ENCODE measurements at places on chromosomes 1 and 21.

DNA sequence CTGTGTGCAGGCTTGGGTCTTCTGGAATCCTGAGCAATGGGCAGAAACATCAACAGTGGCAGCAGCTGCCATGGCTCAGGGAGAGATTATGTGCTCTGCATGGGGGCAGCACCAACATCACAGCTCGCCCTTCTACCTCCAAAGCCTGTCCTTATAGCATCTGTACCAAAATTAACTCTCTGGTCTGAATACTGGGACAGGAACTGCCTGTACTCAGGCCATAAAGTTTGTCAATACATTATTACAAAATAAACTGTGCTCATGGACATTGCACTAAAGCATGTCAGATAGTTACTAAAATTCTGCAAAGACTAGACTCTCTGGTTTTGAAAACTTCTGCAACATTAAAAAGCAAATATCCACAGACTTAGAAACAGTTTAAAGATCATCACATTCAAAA, 91.6 kb downstream of the ZC3H11B start:
- DNase-seq = no peak

DNA sequence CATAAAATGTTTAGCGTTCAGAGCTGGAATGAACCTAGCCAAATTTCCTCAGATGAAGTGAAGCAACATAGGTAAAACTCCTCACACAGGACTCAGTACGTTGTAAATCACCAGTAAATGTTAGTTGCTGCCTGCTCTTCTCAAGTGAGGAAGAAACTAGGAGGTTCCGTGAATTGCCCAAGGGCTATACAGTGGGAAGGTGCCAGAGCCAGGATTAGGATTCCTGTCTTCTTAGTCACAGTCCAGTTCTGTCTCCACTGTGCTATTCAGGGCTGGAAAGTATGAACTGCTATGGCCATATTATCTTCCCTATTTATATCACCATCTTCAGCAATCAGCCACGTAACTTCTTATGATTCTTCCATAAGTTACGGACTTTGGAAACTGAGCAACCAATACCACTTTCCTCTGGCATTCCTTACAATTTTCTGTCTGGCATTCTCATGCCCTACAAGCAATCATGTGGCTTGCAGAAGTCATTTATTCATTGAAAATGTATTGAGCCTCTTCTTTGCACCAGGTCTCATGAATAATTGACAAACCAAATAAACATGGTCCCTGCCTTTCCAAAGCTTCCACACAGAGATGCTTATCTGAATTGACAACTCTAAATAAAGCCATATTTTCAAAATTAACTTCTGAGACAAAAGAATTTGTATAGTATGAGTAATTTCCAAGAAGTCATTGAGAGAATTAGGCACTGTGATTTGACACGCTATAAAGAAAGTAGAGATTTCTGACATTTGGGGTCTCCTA, 271.6 kb upstream of the SGIP1 start:
- DNase-seq = no peak

- no peak for DNase-seq
Observed at GRCh38 chr1:168518201-168518689, 25.6 kb downstream of the XCL2 start.

GRCh38 chr1:23288671-23289070, 55.4 kb downstream of the HNRNPR start:
- DNase-seq = no peak

DNA sequence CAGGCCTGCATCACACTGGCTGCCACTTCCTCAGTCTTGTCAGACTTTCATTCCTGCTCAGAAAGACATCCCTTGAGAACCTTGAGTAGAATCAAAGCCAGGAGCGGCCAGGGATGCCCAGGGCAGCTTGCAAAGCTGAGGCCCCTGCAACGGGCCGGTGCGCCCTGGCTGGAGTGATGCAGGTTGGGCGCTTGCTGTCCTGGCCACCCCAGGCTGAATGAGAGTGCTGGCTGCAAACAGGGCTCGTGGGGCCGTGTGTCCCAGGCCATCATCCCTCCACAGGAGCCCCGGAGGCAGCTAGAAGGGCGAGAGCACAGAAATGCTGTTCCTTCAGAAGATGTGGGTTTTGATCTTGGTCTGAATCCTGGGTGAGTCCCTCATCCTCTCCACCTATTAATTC, 67.2 kb upstream of the FAM20B start:
- DNase-seq = no peak

DNA sequence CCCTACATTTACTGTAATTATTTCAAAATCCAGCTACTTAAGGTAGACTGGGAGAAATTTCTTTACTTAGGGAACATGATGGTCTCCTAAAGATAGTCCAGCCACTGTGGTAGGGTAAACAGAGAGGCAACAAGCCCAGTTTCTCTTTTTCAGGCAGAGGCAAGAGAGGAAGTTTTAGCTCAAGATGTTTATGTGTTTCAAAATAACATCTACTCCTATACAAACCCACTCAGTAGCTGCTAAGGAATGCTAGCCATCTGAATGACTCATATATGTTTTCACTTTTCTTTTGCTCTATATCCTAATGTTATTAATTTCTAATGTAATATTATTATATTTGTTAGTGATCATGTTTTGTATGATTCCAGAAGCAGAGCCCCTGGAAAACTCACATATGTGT, 856.6 kb downstream of the PLA2G4A start:
- no peak for DNase-seq

DNA sequence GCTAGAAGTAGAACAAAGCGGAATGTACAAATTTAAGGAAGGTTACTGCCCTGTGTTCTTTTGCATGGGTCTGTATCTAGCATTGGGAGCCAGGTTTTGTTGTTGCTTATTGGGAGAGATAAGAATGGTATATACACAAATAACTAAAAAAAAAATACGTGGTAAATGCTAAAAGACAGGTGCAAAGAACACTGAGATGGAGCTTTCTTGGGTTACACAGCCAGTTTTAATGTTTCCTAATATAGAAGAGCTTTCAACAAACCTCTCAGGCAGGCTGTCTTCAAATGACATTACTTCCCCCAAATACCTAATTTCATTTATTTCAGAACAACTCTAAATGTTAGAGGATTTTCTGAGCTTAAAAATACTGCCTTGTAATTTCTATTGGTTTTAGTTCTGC, 1.4 kb upstream of the MDM4 start:
- DNase-seq = no peak

DNA sequence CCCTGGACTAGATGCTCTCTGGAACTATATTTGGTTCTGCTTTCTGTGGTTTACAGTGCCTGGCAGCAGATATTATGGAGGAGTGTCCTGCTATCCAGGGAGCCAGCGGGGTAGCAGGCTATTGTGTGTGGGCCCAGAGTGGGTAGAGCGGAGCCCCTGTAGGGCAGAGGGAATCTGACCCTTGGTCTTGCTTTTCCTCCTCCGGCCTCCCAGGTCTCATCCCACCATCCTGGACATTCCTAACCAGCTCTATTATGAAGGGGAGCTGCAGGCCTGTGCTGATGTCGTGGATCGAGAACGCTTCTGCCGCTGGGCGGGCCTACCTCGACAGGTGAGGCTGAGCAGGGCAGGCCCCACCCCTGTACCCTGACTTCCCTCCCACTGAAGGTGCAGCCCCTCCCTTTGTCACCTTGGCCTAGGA, 9.1 kb downstream of the RHOC start:
- no peak for DNase-seq

- DNase-seq = no peak
Observed at GRCh38 chr21:46518983-46519583, 60.4 kb downstream of the DIP2A start.

- no peak for DNase-seq
Observed at GRCh38 chr1:201356236-201356635, 21.2 kb downstream of the TNNT2 start.

GRCh38 chr1:25643929-25644328, 27.3 kb downstream of the MAN1C1 start:
- DNase-seq = no peak

GRCh38 chr1:11316701-11317100, 43.7 kb downstream of the UBIAD1 start:
- DNase-seq = no peak

DNA sequence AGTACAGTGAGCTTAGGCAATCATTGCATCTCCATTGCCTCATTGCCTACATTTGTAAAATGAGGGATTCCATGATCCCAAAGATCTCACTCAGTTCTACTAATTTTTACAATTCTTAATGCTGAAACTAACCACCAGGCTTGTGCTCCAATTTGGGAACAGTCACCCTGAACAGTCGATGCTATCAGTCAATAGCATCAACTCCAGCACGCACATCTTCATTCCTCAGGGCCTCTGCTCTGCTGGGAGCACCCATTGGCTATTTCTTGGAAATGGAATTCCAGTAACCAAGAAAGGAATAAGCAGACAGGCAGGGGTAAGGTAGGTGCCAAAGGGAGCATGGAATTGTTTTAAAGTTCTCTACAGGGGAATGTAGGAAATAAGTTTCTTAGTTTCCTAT, 14.2 kb upstream of the ACKR1 start:
- no peak for DNase-seq

- no peak for DNase-seq
Observed at GRCh38 chr21:45544449-45545235, 2.4 kb upstream of the SLC19A1 start.

- no peak for DNase-seq
Observed at GRCh38 chr1:115135681-115136080, 46.4 kb upstream of the TSPAN2 start.

GRCh38 chr1:204003536-204003935, 69.4 kb upstream of the SOX13 start:
- no peak for DNase-seq

DNA sequence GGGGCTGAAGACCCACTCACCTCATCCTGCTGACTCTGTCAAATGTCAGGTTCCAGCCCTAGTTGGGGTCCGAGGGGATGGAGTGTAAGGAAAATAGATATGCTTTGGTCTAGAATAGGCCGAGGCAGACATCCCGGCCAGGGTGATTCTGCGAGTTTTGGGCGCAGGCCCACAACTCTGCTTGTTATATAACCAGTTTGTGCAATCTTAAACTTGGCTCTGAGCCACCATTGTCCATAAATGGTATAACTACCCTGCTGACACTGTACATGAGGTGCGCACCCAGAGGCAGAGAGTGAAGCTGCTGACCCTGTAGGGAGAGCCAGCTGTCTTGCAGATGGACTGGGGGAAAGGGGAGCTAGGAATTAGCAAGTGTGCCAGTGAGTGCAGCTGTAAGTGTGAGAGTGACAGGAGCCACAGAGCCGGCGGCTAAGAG, 1388.8 kb downstream of the AMY1C start:
- no peak for DNase-seq

Measured in activated CD4-positive, alpha-beta T cell treated with anti-CD3 and anti-CD28 coated beads, Interleukin-2, amount 50 U/mL, for 16 hours (primary cell).